ENCODE measurements at places on chromosomes 2 and 18. TPM values are rescaled to one million over a fixed set of nuclear protein-coding genes. Genes with fewer than 3 reads are reported as not detected.
A peak's percentile ranks its signal among the peaks of the same experiment; 100 is the strongest.

GRCh38 chr18:5717256-5717655, 173.5 kb upstream of the EPB41L3 start:
- DNase-seq: no peak

DNA sequence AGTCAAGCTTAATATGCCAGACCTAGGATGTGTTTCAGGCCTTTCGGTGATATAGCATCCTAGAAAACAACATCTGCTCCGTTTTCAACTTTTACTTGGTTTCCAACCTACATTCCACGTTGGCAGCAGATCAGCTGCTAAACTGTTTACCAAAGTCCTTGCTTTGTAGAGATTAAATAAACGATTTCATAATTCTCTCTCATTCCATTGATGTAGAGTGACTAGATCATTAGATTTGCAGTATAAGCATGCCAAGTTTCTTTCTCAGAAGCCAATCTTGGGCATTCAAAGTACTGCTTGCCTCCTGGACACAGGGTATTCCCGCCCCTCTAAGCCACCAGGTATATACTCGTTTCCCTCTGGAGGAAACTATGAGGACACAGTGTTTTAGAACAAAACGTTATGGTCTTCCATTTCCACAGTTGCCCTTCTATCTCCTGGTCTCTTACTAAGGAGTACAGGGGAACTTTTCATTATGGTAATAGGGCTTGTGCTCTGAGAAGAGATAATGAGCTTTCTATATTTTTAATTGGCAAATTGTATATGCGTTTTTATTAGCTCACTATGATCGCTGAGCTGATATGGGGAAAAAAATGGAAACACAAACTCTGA, 10.5 kb upstream of the INSIG2 start:
- no peak for DNase-seq

GRCh38 chr18:2843146-2843545, 3.7 kb upstream of the EMILIN2 start:
- DNase-seq: no peak

NOSTRIN gene
- polyA plus RNA-seq: 9.2 TPM

DNA sequence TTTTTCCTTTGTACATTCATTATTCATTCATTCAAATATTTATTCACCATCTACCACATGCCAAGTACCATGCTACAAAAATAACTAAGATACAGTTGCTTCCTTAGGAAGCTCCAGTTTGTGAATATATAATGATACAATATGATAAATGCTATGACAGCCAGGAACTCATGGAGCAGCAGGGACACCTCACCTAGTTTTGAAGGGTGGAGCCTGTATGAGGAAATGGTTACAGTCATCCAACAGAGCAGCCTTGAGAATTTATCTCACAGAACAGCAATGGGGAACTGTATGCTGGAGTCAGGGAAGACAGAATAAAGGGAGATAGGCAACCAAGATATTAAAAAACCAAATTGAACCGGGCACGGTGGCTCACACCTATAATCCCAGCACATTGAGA, 124.0 kb downstream of the OSBPL1A start:
- DNase-seq: no peak

SLC25A52 gene
- polyA plus RNA-seq: 0.13 TPM

ZNF512 gene
- 41.1 TPM for polyA plus RNA-seq

DNA sequence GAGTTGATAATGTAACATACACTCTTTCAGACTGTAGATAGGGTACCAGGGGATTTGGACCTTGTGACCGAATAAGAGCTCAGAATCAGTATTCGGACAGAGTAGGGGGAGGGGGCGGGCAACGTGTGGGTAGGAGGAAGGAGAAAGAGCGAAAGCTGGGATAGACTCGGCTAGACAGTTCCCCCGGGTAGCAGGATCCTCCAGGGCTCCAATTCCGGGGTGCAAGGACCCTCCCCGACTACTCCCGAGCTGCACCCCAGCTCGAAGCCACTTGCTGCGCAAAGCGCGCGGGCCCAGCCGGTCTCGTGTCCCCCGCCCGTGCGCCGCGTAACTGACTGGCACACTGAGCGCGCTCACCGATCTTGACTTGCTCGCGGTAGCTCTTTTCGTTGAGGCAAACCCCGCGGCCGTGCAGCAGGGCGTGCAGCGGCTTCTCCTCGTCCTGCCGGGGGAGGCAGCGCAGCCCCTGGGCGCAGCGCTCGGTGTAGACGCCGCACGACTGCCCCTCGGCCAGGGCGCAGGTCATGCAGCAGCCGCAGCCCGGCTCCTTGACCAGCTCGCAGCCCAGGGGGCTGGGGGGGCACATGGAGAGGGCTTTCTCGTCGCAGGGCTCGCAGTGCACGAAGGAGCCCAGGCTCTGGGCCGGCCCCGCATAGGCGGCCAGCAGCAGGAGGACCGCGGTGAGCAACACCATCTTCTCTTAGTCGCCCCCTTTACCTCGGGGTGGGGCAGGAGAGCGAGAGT, 1.1 kb downstream of the IGFBP5 start:
- DNase-seq: no peak

DNA sequence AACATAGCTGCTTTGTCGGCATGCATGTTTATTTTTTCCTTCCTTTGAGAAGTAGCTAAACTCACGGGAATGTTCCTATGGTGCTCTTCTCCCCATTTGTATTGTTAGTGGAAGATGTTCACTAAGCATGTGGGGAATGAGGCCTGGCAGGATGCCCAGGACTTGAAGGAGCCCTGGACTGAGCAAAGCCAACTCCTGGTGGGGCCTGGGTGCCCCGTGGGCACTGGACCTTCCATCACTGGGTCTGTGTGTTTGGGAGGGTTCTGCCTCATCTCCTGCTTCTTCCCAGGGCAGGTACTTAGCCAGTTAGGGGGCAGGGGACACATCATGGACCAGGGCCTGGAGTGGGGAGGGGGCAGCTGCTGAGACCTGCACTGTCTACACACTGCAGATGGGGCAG, 49.3 kb downstream of the ACAA2 start:
- DNase-seq: no peak

DNA sequence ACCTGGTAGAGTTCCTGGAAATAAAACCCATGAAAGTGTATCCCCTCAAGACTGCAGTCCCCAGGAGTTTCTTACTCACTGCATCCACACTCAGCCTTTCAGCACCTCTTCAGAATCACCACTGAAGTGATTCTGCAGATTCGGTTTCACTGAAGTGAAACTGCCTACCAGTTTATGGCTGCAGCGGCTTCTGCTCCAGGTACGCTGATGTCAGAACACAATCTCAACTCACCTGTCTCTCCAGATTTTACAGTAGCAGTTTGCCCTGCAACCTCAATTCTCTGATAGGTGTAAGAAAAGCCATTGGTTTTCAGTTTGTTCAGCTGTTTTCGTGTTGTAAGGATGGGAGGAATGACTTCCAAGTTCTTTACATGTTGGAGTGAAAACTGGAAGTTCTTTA, 124.8 kb downstream of the TSN start:
- DNase-seq: no peak

DNA sequence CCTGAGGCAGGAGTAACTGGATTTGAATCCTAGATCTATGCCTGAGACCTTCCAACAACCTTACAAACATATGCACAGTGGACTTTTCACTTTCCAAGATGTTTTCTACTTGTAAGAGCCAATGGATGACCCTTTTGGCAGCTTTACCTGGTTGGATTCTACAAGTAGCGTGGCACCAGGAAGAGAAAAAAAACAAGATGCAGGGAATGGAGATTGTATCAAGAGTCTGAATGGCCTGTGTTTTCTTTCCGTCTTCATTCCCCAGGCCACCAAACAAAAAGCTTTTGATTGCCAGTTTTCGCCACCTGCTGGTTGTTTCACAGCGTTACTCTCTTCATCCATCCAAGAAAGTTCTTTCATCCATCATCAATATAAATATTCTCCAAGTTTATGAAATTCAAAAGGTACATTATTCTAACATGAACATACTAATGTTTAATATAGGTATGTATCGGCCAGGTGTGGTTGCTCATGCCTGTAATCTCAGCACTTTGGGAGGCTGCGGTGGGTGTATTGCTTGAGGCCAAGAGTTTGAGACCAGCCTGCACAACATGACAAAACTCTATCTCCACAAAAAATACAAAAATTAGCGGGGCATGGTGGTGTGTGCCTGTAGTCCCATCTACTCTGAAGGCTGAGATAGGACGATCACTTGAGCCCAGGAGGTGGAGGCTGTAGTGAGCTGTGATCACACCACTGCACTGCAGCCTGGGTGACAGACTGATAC, 3.5 kb upstream of the BCL2 start:
- DNase-seq: peak; percentile 71

- no peak for DNase-seq
These were observed 72.6 kb downstream of the VIT start for GRCh38 chr2:36769106-36769505.

GPR35 gene
- polyA plus RNA-seq: 1.7 TPM

DNA sequence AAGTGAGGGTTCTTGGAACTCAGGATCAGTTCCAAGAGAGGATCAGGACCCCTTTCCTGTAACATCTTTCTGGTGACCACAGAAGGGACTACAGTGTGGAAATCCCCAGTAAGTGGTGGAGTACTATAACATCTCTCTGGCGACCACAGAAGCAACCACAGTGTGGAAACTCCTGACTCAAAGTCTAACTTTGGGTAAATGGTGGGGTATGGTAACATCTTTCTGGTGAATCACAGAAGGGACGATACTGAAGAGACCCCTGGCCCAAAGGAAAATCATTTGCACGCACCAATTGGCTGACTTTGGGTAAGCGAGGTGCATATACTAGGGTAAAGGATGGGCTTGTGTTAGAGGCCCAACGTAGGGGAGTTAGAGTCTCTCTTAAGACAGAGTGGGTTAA, 56.3 kb upstream of the GULP1 start:
- no peak for DNase-seq

APCDD1 gene
- 11.3 TPM for polyA plus RNA-seq

GRCh38 chr2:58291726-58292438, 50.8 kb upstream of the FANCL start:
- no peak for DNase-seq

- DNase-seq: no peak
These were observed 170.4 kb downstream of the PTPRM start for GRCh38 chr18:7737550-7737949.

GRCh38 chr2:204881655-204882054, 336.4 kb downstream of the PARD3B start:
- no peak for DNase-seq

DNA sequence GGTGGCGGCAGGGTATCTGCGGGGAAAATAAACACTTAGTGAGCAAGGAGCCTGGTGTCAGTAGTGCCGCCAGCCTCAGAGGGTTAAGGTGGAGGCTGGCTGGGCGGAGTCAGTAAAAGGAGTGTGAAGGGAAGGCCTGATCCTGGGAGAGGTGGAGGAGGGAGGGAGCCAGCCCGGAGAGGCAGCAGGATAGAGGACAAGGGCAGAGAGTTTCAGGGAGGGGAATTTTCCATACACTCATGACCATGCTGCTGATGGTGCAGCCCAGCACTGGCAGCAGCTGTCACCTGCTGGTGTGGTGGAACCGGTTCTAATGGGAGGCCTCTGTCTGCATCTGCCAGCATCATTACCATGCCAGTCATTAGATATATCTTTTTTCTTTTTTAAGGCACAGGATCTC, 2.0 kb upstream of the TEX44 start:
- DNase-seq: no peak

DNA sequence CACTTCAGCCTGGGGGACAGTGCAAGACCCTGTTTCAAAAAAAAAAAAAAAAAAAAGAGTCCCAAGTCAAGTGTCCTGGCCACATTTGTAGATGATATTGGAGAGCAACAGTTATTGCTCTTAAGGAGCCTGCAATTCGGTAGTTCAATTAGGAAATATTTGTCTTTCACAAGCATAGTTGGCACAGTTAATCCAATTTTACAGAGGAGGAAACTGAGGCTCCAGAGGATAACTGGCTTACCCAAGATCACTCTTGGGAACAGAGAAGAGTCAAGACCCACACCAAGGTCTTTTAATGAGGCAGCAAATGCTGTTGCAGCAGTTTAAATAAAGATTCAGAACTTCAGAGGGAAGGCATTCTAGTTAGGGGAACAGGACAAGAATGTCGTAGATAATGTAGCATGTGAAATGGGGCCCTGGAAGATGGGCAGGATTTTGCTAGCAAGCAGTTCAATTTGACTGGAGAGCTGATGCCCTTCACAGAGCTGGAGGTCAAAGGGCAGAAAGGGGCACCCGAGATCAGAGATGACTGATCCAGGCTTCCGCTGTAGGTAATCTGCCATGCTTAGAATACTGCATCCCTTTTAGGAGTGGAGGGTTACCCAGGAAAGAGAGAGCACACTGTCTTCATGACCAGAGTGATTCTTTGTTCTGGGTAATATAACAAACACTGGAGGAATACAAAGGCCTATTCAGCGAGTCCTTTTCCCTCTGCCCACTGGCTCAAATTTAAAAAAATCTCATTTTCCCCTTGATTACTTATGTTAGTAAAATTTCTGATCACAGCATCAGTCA, 3.0 kb downstream of the NPC1 start:
- no peak for DNase-seq

DNA sequence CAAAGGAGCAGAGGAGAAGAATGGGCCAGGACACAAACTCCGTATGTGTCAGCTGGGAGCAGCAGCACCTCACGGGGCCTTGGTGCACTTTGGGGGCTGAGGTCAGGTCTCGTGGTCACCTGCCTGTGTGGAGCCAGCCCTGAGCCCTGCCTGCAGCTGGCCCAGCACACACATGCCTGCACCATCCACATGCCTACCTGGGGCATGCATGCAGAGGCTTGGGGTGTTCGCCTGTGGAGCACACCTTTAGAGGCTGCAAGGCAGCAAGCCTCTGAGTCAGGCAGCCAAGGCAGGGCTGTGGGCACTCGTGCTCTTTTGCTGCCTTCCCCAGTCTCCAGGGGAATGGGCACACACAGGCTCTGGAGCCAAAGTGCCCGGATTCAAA, 36.0 kb downstream of the ARHGEF4 start:
- no peak for DNase-seq

All from forelimb muscle (tissue), 1 donor.